Brain pericyte (primary cell): ENCODE measurements at places on chromosomes 6 and 20.

- peak; percentile 49 for DNase-seq
Measured at GRCh38 chr20:62704341-62704948, 4.2 kb upstream of the NTSR1 start.

GRCh38 chr6:29491574-29491973 is 3.8 kb upstream of the MAS1L start:
- DNase-seq, result no peak

- DNase-seq, result no peak
Measured at GRCh38 chr20:53805895-53806384, 212.3 kb upstream of the ZNF217 start.

DNA sequence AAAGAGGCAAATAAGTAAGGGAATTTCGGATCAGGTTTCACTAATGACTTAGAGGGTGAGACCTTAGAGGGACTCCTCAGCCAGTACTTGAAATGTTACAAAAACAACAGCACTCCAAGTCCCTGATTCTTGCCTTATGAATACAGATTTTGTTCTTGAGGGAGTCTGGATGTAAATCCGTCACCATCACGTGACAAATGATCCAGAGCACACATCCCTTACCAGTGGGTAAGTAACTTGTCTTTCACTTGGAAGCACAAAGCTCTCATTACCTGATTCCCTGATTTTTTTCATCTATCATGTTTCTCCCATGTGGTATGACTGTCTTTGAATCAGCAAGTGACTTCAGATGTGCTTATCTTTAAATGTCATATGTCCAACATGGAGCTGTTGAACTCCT is 595.3 kb upstream of the POU3F2 start:
- DNase-seq, result no peak

- no peak for DNase-seq
Measured at GRCh38 chr20:23435626-23436539, 3.6 kb upstream of the CSTL1 start.

- no peak for DNase-seq
Measured at GRCh38 chr20:9968015-9968414, 66.8 kb upstream of the ANKEF1 start.

GRCh38 chr6:155881826-155882526 is 426.3 kb upstream of the NOX3 start:
- no peak for DNase-seq

GRCh38 chr6:22722913-22723312 is 153.5 kb downstream of the HDGFL1 start:
- DNase-seq, result no peak

DNA sequence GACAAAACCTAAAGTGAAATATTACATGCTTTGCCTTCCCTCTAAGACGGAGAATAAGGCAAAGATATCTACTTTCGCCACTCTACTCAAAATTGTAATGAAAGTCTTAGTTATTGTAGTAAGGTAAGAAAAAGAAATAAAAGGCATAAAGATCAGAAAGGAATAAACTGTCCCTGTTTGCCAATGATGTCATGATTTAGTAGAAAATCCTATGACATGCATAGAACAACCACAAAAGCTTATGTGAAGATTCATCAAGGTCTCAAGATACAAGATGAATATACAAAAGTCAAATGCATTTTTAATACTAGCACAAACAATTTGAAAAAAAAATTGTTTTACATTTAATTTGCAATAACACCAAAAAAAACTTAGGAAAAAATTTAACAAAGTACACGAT is 64.0 kb upstream of the FOXQ1 start:
- no peak for DNase-seq

- DNase-seq, result no peak
Measured at GRCh38 chr20:52236292-52236691, 44.7 kb upstream of the ZFP64 start.

DNA sequence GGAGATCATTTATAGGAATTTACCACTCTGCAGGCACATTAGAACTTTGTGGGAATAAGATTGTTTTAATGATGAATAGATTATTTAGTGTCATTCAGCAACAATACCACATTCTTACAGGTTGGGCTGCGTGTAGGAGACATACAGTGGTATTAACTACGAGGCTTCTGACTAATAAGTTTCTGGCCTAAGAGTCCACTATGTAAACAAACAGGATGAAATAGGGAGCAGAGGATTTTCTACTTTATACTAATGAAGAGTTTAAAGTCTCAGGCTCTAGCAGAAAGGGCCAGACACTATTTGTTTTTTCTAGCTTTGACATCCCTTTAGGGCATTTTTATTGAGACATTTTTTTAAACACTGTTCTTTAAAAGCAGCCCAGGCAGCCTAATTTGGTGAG is 75.6 kb downstream of the SLC24A3 start:
- no peak for DNase-seq
